ENCODE measurements at places on chromosomes 7 and 10. TPM values are rescaled to one million over a fixed set of nuclear protein-coding genes. Genes with fewer than 3 reads are reported as not detected.

Gene MYOZ1
- 1.6 TPM for total RNA-seq

GRCh38 chr7:157928171-157928794, 591.5 kb downstream of the DNAJB6 start:
- H3K4me1 ChIP-seq: no peaks in the 10 kb centered on the region
- no peak overlapping the region for H3K27ac ChIP-seq
- no peaks in the 10 kb centered on the region for H3K36me3 ChIP-seq
- no peak overlapping the region for H3K4me3 ChIP-seq
- H3K27me3 ChIP-seq: no peaks in the 10 kb centered on the region
- DNase-seq: peak; percentile 33

Gene EN2
- not detected for total RNA-seq

GRCh38 chr10:123580426-123580825, 85.7 kb upstream of the GPR26 start:
- H3K36me3 ChIP-seq: no peaks in the 10 kb centered on the region
- no peak for DNase-seq
- H3K4me3 ChIP-seq: no peak overlapping the region
- peaks cover 39% of the 10 kb centered on the region for H3K27me3 ChIP-seq
- H3K27ac ChIP-seq: no peak overlapping the region
- no peaks in the 10 kb centered on the region for H3K4me1 ChIP-seq

Gene GPC2
- total RNA-seq: 56.1 TPM

Measured in endodermal cell (in vitro differentiated cells).